MG63 (cell line): ENCODE measurements at places on chromosomes 7 and 10.
A peak's percentile ranks its signal among the peaks of the same experiment; 100 is the strongest.

GRCh38 chr10:62990126-62990525, 143.0 kb upstream of the NRBF2 start:
- DNase-seq, result no peak

DNA sequence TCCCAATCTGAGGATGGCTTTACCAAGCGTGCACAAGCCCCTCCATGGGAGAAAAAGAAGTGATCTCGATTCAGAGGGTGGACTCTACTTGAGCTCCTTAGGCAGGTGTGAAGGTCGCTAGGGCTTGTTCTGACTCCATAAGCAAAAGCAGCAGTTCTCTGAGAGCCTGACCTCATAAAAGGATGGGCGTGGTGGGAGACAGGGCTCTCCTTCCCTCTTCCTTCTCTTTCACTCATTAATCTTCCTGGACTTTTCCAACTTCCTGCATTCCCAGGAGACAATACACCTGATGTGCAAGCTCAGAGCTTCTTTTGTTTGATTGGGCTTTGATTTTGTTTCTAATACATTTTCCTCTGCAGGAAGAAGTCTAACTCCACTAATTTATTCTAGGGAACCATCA, 22.3 kb upstream of the TMEM72 start:
- no peak for DNase-seq

DNA sequence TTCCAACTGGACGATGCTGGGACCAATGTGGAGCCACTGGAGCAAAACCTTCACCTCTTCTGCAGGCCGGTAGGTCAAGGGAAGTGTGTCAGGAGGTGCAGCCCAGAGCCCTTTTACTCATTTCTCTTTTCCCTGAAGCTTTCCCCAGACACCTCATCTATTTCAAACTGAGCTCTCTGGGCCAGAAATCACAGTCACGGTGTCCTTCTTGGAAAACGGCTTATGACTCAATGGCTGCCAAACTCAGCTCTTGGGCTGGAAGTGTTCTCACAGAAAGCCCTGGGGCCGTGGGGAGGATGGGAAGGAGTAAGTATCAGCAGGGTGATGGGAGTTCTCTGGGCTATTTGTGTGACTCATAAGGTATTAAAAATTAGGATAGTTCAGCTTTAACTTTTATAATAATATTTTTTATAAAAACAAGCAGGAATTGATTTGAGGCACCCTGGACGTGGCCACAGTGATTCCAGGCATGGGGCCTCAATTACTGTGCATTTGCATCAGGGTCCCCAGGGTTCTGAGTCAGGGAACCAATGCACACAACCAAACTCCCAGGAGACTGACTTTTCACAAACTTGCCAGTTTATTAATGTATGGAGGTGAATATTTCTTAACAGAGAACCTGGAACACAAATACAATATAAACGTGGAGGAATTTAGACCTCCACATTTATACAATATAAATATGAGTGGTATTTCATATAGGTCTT, 187.4 kb upstream of the TMEM72 start:
- DNase-seq, result peak; percentile 89

GRCh38 chr7:103120362-103120761, 28.5 kb downstream of the NAPEPLD start:
- no peak for DNase-seq

DNA sequence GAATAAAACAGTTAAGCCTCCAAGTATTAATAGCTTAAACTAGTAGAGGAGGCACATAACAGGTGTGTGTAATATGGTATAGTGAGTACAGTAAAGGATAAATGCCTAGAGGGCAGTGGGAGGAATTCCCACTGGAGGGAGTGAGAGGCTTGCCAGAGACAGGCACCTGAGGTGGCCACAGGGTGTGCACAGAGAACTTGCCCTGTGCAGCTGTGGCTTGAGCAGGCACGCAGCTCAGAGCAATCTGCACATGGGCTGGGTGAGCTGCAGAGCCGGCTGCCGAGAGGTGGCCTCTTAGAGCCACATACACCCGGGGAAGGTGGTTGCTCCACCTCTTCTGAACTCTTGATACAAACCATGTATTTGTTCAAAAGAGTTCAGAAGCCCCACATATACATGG, 237.1 kb downstream of the COBL start:
- no peak for DNase-seq

DNA sequence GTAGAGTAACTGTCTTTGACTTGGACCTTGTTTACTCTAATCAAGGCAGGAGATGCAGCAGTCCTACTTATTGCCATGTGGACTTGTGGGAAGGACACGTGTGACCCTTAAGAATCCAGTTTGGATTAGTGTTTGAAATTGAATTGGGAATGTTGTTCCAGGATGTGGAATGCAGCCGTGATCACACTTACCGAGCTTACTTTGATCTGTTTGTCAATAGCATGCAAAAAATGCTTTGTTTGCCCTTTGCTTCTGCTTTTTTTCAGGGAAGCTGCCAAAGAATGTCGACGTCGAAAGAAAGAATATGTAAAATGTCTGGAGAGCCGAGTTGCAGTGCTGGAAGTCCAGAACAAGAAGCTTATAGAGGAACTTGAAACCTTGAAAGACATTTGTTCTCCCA, 84.7 kb downstream of the CREM start:
- no peak for DNase-seq

DNA sequence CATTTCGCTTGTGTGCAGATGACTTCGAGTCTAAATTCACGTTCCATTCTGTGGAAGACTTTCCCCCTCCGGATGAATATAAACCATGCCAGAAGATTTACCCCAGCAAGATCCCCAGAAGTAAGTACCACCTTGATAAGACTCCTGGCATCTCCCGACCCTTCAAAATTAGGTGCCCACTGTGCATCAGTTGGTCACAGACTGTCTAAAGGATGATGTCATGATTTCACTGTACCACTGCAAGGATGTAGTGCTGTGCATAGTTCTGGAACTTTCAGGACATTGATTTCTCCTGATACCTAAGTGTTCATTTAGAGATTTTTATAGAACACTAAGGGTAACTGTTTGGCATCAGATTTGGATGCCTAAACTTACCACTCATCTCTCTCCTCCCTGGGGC, 83.0 kb downstream of the WIPF3 start:
- DNase-seq, result no peak

- DNase-seq, result no peak
Measured at GRCh38 chr7:156907656-156908055, 14.7 kb upstream of the LMBR1 start.

- no peak for DNase-seq
Measured at GRCh38 chr10:28581916-28582315, 49.0 kb downstream of the WAC start.
